Left colon (tissue), 2 donors: ENCODE measurements at places on chromosomes 11 and 22.

- DNase-seq, result no peak
Observed at GRCh38 chr11:85896876-85897275, 41.7 kb downstream of the CCDC83 start.

DNA sequence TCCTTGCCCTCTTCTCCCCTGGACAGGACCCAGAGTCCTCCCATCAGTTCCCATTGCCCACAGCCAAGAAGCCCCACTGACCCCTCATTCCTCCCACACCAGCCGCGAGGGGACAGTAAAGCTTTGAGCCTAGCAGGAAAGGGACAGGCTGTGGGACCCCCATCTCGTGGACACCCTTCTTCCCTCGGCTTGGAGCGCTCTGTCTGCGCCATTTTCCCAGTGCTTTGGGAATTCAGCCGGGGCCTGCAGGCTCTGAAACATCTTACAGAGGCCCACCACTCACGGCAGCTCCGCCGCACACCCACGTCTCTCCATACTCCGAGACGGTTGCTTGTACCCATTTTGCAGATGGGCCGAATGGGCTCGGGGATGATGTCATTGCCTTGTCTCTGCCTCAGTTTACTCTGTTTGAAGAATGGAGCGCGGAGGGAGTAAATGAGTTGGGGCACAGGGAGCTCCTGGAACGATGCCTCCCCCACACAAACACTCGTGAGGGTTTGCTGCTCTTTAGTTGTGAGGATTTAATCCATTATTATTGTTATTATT is 447.7 kb downstream of the TBC1D22A start:
- no peak for DNase-seq

- DNase-seq, result no peak
Observed at GRCh38 chr11:80783561-80783960, 1342.7 kb upstream of the TENM4 start.

DNA sequence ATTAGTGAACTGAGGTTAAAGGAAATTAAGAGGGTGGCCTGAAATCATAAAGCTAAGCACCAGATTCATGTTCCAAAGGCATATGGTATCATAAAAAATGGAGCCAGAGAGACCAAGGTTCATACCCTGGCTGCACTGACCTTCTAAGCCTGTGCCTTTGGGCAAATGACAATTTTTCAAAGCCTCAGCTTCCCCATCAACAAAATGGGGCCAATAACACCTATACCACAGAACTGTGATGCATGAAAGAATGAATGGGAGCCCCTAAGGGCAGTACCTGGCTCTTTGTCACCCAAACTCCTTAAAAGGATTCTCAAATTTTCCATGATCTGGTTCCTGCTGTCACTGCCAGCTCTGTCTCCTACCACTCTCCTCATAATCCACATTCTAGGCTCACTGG is 72.5 kb downstream of the RAB30 start:
- no peak for DNase-seq

GRCh38 chr11:114318361-114318760 is 22.2 kb downstream of the NNMT start:
- DNase-seq, result no peak

- DNase-seq, result no peak
Observed at GRCh38 chr22:19519041-19519926, 4.9 kb downstream of the CLDN5 start.
